Progenitor cell of endocrine pancreas (in vitro differentiated cells): ENCODE measurements at places on chromosomes 13 and 19.

GRCh38 chr13:111512707-111513106, 192.3 kb downstream of the TEX29 start:
- no peak for DNase-seq

DNA sequence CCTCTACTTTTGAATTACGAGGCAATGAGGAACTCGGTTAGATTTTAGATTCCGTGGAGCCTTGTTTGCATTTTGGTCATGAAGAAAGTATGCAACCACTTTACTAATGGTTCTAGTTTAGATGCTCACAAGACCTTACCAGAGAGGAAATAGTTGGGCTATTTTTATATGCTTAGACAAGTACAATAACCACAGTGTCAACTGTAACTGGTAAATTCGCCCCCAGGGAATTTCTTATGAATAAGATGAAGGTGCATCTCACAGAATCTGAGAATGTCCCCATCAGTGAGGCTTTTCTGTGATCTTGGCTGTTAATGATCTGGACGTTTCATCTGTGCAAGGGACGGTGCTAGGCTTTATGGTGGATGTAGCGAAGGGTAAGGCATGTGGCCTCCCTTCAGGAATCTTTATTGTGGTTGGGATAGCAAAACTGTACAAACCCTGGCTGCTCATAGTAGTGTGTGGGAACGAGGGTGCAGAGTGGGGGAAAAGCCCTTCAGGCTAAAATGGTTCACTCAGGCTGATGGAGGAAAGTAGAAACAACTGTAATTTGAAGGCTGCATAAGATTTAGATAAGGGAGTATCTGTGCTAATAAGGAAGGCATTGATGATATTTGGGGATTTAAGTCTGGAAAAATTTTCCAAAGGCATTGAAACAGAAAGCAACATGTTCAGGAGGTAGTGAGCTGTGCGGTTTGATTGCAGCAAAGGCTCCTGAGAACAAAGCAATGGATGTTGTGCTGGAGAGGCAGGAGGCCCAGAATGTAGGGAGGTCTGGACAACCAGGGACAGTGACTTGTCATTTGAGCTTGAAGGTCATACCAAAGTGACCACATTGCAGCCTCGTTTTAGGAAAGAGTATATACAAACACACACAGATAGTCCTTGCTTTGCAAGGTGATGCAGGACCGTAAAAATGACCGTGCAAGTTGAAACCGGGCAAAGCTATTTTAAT, 28.4 kb downstream of the UBAC2 start:
- no peak for DNase-seq

DNA sequence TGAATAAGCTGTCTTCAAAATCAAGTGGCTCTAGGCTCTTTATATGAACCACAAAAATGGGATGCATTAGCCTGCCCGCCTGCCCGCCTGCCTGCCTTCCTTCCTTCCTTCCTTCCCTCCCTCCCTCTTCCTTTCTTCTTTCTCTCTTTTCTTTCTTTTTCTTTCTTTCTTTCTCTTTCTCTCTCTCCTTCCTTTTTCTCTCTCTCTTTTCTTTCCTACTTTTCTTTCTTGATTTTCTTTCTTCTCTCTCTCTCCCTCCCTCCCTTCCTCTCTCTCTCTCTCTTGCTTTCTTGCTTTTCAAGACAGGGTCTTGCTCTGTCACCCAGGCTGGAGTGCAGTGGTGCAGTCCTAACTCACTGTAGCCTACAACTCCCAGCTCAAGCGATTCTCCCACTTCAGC, 26.9 kb downstream of the F2RL3 start:
- no peak for DNase-seq

DNA sequence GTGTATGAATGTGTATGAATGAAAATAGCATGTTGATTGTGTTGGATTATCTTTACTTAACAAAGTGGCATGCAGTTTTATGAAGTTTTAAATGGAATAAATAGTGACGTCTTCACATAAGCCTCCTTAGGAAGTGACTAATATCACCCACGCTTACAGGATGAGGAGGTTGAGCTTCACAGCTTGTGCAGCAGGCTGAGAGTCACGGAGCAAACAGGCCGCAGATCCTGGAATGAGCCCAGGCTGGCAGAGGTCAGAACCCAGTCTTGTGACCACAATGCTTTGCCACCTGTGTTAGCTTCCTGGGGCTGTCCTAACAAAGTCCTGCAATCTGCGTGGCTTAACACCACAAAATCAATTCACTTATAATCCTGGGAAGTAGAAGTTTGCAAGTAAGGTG, 20.8 kb downstream of the LAIR2 start:
- DNase-seq, result no peak

DNA sequence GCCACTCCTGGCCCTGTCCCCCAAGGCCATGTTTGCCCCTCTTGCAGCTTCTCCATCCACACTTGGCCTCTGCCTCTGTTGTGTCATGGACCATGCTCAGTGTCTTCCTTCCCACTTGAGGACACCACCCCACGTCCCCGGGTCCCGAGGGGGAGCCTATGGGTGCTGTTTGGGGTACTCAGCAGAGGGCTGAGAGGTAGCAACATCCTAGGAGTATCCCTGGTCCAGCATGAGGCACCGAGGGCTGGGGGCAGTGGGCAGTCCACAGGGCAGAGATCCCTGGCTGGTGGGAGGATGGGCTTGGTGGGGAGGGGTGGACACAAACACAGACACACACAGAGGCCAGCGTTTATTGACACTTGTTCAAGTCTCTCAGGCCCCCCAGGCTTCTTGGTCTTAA, 1.7 kb downstream of the COX7A1 start:
- no peak for DNase-seq

- no peak for DNase-seq
Observed at GRCh38 chr13:68304286-68304893, 1074.3 kb upstream of the PCDH9 start.

GRCh38 chr13:77579959-77580358, 44.5 kb downstream of the SCEL start:
- no peak for DNase-seq

DNA sequence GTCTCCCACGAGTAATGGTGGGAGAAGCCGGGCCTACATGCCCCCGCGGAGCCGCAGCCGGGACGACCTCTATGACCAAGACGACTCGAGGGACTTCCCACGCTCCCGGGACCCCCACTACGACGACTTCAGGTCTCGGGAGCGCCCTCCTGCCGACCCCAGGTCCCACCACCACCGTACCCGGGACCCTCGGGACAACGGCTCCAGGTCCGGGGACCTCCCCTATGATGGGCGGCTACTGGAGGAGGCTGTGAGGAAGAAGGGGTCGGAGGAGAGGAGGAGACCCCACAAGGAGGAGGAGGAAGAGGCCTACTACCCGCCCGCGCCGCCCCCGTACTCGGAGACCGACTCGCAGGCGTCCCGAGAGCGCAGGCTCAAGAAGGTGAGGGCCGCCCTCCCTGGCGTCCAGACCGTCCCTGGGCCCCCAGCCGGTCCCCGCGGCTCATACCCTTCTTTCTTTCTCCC, 1.4 kb upstream of the USF2 start:
- no peak for DNase-seq

DNA sequence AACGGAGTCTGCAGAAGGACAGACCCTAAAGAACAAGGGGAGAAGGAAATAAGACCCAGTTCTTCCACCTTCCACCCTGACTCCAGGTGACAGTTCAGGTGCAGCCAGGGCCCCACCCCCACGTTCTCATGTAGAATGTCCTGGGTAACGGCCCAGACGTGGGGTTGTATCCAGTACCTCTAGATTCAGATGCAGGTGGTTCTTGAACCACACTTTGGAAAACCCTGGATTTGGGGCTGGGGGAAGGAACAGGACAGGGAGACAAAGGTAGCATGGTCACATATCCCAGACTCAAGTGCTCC, 2.2 kb downstream of the DMPK start:
- DNase-seq, result no peak

GRCh38 chr19:38975861-38976271, 324 bp upstream of the FBXO17 start:
- DNase-seq, result no peak
